ENCODE measurements at places on chromosomes 12 and 14.
A peak's percentile ranks its signal among the peaks of the same experiment; 100 is the strongest.

GRCh38 chr14:104406831-104407230, 172.7 kb upstream of the C14orf180 start:
- no peak for DNase-seq

DNA sequence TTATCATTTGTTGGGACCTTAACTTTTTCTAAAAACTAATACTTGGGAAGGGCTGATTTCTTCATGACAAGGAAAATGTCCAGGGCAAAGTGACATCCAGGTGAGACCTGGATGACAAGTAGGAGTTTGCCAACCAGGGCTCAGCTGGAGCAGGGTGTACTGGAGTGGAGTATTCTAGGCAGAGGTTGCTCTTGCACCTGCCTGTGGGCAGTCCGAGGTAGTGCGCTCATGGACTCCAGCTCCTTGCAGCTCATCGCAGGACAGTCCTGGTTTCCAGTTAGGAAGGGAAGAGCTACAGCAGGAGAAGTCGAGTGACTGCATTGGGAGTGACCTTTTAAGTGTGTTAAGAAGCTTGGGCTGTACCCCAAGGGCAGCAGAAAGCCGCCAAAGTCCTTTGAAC, 175.9 kb downstream of the PELI2 start:
- DNase-seq = peak; percentile 6

DNA sequence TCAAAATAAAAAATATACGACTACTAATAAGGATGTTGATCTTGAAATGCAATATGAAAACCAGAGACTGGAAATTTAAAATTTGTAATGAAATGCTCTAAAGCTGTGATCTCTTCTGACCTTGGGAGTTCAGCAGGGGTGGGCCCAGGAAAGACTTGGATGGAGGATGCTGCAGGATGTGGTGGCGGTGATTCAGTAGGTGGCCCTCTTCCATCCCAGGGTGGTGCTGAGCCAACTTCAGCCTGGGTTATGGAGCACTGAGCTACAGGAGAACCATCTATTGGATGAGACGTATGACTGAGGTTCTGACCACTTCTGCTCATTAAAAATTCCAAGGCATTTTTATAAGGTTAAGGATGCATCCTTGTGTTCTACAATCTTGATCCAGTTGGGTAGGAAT, 6.9 kb upstream of the PDE3A start:
- no peak for DNase-seq

GRCh38 chr12:121004253-121004815, 12.0 kb downstream of the C12orf43 start:
- DNase-seq = no peak

DNA sequence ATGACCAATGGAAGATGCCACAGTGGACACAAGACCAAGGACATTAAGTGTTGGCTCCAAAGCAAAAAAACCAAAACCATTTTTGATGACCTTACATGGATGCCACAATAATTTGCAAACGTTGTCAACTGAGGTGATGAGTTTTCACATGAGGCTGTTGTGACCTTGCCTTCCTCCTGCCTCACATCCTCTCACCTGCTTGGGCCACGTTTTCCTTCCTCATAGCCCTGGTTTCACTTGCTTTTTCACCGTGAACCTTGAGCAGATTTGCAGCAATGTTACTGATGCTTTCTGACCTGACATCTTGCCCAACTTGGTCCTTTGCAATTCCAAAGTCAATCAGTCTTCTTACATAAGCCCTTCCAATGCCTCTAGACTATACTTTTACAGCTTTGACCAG, 3.7 kb downstream of the KRT6B start:
- DNase-seq = no peak

DNA sequence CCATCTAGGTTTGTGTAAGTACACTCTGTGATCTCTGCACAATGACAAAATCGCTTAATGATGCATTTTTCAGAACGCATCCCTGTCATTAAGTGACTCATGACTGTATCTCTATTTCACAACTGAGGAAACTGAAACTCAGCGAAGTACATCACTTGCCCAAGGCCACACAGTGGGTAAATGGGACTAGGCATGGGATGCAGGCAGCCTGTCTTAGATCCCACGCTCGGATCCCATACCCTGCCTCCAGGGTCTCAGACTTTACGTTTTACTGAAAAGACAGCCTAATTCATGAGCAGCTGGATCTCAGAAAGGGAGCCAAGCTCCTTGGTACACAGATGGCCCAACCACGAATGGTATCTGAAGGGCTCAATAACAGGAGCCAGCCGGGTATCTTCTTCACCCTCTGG, 2.4 kb upstream of the MLEC start:
- DNase-seq = no peak

GRCh38 chr14:99360774-99361595, 89.0 kb upstream of the BCL11B start:
- DNase-seq = peak; percentile 12

DNA sequence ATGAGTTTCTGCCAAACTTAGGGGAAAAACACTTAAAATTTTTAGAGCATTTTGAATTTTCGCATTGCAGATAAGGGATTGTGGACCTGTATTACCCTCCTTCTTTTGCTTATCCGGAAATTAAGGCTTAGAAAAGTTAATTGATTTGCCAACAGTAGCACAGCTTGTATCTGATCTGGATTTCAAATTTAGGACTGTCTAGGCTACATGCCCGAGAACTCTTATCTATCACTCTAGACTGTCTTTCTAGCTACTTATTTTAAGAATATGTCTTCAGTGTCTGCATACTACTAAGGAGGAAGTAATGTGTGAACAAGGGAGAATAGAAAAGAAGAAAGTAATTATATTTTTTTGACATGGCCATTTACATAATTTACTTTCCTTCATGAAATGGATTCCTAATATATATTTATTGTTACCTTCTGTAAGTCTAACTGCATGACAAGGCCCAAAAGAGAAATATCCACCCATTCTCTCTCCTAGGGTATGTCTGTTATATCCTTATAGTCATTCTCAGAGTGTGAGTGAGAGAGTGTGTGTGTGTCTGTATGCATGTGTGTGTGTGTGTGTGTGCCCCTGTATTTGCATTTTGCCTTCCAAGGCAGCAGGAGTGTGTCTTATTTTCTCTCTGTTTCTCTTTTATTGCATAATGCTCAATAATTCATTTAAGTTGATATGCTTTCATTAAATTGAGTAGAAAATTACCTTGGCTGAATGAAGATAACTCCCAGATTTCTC, 132.1 kb downstream of the SLC5A8 start:
- DNase-seq = no peak

GRCh38 chr14:53655080-53655785, 301.4 kb downstream of the BMP4 start:
- no peak for DNase-seq

GRCh38 chr12:128820723-128821432, 2.9 kb downstream of the SLC15A4 start:
- peak; percentile 55 for DNase-seq

- DNase-seq = no peak
Measured at GRCh38 chr14:91332986-91333649, 84.5 kb downstream of the CCDC88C start.

DNA sequence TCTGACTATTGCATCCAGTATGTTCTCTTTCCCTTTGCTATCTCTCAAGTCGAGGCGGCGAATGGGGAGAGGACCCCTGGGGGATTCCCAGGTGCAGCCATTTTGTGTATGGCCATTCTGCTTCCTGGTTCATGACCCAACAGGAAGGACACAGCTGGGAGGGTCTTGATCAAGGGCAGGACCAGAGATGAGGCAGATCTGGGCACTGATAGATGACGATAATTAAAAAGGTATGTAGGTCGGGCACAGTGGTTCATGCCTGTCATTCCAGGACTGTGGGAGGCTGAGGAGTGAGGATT, 73.9 kb downstream of the EID3 start:
- DNase-seq = no peak

- no peak for DNase-seq
Measured at GRCh38 chr14:105498430-105499255, 7.6 kb downstream of the TEDC1 start.

GRCh38 chr12:13173012-13173932, 23.3 kb upstream of the EMP1 start:
- DNase-seq = peak; percentile 44

DNA sequence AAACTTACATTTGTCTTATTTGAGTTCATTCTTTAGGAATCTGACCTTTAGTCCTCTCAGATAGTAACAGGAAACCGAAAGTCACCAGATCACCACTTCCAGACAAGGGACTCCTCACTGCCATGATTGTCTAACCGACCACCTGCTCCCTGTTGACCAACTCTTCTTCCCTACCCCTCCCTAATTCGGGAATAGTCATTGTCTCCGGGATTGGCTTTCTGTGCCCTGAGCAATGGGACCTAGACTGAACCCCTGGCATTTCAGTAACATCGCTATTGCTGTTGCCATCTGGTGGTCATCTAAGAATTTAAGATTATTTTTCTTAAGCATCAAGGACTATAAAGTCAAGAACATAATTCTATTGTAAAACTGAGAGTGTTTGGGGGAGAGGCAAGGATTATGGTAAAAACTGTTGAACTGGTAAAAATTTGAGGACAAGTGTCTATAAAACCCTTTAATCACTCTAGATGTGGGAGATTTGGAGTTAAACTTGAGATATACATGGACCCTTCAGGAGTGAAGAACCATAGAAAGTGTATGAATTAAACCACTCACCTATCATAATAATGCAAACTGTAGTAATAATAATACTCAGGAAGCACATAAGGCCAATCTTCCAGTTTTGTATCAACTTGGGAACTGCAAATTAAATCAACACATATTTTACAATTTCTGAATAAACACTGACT, 6.3 kb downstream of the CLEC2A start:
- DNase-seq = peak; percentile 77

DNA sequence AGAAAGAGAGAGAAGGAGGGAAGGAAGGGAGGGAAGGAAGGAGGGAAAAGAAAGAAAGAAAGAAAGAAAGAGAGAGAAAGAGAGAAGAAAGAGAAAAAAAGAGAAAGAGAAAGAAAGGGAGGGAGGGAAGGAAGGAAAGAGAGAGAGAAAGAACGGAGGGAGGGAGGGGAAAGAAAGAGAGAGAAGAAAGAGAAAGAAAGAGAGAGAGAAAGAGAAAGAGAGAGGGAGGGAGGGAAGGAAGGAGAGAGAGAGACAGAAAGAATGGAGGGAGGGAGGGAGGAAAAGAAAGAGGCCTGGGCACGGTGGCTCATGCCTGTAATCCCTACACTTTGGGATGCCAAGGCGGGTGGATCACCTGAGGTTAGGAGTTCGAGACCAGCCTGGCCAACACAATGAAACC, 5.1 kb upstream of the ANAPC5 start:
- DNase-seq = no peak

DNA sequence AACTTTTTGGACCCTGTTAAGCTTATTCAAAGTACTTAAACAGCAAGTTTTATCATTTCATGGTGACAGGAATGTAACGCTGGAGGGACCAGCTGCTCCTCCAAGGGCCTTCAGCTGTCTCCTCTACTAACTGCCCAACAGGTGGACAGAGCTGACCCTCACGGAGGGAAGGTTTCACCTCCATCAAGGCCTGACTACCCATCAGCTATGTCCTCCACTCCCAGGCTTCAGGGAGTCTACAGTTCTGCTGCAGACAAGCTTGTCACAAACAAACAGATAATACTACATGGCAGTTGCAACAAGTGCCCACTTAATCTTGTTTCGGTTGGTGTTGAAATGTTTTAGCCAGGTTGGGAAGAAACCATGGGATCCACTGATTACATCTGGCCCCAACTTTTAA, 175.1 kb downstream of the TTC7B start:
- no peak for DNase-seq

DNA sequence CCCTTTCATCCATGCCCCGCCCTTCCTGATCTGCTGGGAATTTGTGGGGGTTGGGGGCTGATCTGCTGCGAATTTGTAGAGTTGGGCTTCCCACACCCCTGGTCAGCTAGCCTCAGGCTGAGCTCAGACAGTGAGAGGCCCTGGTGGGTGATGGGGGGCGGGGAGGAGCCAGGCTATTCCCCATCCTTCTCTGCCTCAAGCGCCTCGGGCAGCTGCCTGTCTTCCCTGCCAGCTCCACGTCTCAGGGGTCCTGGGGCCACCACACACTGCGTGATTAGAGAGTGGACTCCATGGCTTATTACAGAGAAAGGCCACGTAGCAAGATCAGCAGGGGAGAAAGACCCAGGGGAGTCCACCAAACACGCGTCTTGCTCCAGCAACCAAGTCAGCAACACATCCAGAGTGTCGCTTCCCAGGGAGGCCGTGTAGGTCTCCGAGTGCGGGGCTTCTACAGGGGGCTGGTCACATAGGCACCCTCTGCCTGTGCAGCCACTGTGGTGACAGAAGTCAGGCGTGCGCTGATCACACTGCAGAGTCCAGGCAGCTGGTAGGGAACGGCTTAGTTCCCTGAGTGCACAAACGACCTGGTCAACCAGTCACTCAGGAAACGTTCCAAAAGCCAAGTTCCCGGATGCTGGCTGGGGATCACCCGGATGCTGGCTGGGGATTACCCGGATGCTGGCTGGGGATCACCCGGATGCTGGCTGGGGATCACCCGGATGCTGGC, 254.4 kb upstream of the SFSWAP start:
- no peak for DNase-seq

- DNase-seq = no peak
Measured at GRCh38 chr12:120705618-120706017, 4.6 kb upstream of the UNC119B start.

DNA sequence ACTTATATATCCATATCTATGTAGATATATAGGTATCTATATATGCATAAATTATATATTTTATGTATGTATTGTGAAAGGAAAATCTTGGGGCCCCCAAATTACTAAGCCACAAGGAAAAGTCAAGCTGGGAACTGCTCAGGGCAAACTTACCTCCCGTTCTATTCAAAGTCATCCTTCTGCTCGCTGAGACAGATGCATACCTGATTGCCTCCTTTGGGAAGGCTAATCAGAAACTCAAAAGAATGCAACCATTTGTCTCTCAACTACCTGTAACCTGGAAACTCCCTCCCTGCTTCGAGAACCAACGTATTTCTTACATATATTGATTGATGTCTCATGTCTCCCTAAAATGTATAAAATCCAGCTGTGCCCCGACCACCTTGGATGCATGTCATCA, 58.8 kb upstream of the C14orf132 start:
- DNase-seq = no peak

GRCh38 chr14:103714063-103714724, 1.1 kb downstream of the XRCC3 start:
- no peak for DNase-seq

DNA sequence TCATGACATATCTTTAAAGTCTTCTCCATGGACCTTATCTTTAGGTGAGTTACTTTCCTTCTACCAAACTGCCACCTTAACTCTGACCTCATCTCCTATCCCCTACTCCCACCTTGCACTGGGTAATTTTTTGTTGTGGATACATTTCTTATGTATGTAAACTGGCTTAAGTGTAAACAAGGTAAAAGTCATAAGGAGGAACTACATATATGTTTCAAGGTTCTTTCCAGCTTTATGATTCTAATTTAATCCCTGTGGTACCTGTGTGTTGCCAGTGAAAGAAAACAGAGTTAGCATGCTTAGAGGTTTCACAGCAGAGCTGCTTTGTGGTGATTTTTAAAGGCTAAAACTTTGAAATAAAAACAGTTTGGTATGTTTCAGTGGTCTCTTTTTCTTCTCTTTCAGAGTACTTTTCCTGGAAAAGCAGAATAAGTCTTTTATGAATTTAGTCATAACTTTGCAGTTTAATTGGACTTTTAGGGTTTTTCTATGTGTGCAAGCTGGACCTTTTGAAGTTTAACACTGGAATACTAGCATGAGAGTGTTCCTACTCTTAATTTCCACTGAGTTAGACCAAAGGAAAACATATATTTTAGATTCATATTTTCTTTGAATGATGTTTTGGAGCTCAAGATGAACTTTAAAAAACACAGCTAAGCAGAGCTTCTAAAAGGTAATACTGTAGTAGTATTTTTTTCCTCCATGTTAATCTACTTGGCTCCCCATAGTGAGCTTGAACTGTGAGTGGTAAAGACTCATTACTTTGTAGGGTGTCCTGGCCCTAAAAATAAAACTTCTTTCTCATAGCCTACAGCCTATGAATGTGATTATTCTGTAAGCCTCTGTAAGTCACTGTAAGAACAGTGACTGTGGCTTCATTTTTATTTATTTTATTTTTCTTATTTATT, 105.4 kb downstream of the FUT8 start:
- peak; percentile 25 for DNase-seq
